ENCODE measurements at places on chromosomes 1 and 21. TPM values are rescaled to one million over a fixed set of nuclear protein-coding genes. Genes with fewer than 3 reads are reported as not detected.

PACC1 gene
- total RNA-seq = 6.1 TPM

HSD3B1 gene
- not detected for total RNA-seq

SMPDL3B gene
- total RNA-seq = not detected

GPX7 gene
- 38.8 TPM for total RNA-seq

MYBPH gene
- total RNA-seq = 0.18 TPM

LRRC38 gene
- not detected for total RNA-seq

KIF2C gene
- 53.3 TPM for total RNA-seq

ATP1A4 gene
- not detected for total RNA-seq

HES3 gene
- total RNA-seq = not detected

NOS1AP gene
- total RNA-seq = 0.29 TPM

OVAAL gene
- not detected for total RNA-seq

CHTOP gene
- total RNA-seq = 36.0 TPM

TPTE gene
- not detected for total RNA-seq

WDR3 gene
- 30.0 TPM for total RNA-seq

NUP210L gene
- total RNA-seq = not detected

IRF6 gene
- total RNA-seq = not detected

SELP gene
- not detected for total RNA-seq

XCL2 gene
- total RNA-seq = not detected

LSS gene
- 259 TPM for total RNA-seq

CRYAA gene
- not detected for total RNA-seq

MTF1 gene
- total RNA-seq = 1.7 TPM

TTLL10 gene
- not detected for total RNA-seq

TMEM81 gene
- 3.2 TPM for total RNA-seq

STXBP3 gene
- 37.5 TPM for total RNA-seq

HPCAL4 gene
- total RNA-seq = not detected

ZNF436 gene
- 5.8 TPM for total RNA-seq

OLIG2 gene
- not detected for total RNA-seq

FCRL1 gene
- not detected for total RNA-seq

FCGR1A gene
- total RNA-seq = not detected

S100A12 gene
- total RNA-seq = not detected

PTCH2 gene
- under 0.01 TPM for total RNA-seq

GJC2 gene
- total RNA-seq = 4.0 TPM

SLC35F3 gene
- total RNA-seq = 0.71 TPM

ADGRL4 gene
- 1.1 TPM for total RNA-seq

B3GALNT2 gene
- 25.3 TPM for total RNA-seq

LORICRIN gene
- total RNA-seq = not detected

PLA2G2C gene
- total RNA-seq = not detected

SLC44A3 gene
- total RNA-seq = 0.18 TPM

NTNG1 gene
- total RNA-seq = 12.7 TPM

SLC1A7 gene
- total RNA-seq = not detected

GRHL3 gene
- not detected for total RNA-seq

RHOU gene
- 1.4 TPM for total RNA-seq

PTGS2 gene
- 0.29 TPM for total RNA-seq

AKR7A3 gene
- total RNA-seq = 0.89 TPM

CHAF1B gene
- total RNA-seq = 7.8 TPM

MIS18A gene
- 15.3 TPM for total RNA-seq

MEX3A gene
- total RNA-seq = 0.58 TPM

TCP10L gene
- not detected for total RNA-seq

IVL gene
- total RNA-seq = not detected

LCE2A gene
- total RNA-seq = not detected

DEDD gene
- total RNA-seq = 31.9 TPM

VASH2 gene
- under 0.01 TPM for total RNA-seq

AADACL4 gene
- total RNA-seq = not detected

EFNA1 gene
- not detected for total RNA-seq

PLPPR4 gene
- total RNA-seq = not detected
